Right renal pelvis (tissue), 4 donors: ENCODE measurements at places on chromosomes 6 and 20.

GRCh38 chr6:8441452-8441851, 6.1 kb upstream of the SLC35B3 start:
- no peak for DNase-seq

GRCh38 chr6:52208612-52209011, 22.4 kb downstream of the IL17A start:
- no peak for DNase-seq

DNA sequence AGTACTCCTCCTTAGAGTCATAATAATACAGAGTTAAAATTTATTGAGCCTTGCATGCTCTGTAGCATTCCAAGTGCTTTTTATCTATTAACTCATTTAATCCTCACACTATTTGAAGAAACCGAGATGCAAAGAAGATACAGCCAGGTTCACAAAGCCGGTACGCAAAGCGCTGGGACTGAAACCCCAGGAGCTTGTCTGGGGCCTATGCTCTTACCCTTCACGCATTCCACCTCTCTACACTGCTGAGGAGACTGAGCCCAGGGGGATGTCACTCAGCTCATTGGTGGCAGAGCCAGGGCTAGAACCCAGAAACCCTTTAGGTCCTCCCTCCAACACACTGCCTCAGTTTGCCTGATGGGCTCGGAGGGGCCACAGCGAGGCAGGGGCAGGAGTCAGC, 19.7 kb upstream of the MRPS18A start:
- DNase-seq = no peak

- DNase-seq = no peak
These were observed 251.9 kb downstream of the UST start for GRCh38 chr6:148998704-148999103.

DNA sequence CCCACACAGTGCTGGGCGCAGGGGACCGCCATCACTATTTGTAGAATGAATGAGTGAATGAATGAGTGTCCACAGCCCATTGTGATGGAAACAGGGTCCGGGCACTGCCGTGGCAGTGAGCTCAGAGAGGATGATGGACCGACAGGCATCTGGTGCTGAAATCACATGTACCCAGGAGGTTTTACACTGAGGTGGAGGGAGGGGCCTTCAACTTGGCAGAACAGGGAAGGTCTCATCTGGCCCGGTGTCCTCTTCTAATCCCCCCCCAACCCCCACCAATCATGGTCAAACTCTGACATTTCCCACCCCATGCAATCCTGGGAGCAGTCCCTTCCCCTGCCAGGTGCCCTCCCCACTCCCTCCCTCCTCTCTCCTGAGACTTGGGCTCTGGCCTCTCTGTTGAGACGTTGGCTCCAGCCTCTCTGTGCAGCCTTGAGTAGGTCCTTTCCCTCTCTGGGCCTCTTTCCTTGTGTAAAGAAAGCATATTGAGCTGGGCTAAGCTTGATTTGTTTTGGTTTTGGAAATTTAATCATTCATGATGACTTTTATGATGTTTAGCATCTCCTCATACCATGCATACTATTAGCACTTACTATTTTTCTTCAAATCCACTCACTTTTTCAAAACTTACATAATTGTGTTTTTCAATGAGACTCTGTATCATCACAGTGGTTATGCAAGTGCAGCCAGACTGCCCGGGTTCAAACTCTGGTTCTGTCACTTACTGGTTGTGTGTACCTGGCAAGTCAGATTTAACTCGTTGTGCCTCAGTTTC, 10.8 kb downstream of the KIAA1755 start:
- no peak for DNase-seq

DNA sequence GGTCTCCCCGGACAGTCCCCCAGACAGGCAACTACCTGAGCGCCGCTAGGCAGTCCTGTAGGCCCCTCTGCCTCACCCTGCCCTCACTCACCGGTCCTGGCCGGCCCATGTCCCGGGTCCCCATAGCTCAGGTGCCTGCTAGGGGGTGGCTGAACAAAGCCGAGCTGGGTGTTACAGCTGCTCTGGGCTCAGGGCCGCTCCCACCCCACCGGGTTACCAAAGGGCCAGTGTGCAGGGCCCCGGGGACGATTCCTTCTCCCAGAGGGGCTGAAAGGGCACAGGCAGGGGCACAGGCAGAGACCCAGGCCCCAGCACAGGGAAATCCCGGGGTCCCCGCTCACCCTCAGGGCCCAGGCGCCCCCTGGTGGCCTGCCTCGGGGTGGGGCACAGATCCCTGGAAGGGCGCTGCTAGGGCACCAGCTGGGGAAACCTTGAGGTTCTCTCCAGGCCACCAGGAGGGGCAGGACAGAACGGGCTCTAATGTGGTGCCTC, 118.4 kb downstream of the GRM4 start:
- DNase-seq = no peak

DNA sequence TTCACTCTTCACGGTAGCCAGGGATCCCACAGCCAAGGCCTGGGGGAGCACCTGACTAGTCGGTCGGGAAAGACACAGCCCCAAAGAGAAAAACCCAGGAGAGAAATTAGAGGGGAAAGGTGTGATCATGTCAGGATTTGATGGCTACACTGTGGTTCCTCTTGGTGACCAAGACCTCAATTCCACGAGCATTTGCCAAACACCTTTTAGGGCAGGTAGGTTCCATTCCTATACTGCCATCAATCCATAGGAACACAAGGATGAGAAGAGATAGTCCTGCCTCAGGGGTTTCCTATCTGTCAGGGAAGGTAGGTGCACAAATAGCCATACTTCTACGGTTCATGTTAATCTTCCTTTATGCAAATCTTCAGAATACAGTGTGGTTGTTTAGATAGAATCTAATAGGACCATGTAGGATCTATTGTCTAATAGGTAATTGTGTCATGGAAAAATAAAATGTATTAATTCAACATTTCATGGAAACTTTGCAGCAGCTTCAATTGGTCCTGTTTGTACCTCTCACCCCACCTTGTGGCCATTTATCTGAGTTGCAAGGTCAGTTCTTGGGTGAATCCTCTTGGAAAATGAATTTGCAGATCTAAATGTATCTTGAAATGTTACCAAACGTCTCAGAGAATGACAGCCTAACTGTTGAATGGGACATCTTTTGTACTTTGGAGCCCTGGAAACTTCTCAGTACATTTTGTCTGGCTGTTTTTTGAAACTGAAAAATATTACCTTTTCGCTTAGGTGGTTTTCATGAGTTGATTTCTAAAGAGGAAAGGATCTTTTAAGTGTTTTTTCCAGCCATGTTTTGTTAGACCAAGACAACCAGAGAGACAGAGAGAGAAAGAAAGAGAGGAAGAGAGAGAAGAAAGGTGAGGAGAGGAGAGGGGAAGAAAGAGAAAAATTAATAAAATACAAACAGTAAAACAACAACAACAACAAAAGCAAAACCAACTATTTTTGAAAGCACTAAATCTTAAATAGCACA, 33.7 kb upstream of the IYD start:
- DNase-seq = peak; percentile 38

DNA sequence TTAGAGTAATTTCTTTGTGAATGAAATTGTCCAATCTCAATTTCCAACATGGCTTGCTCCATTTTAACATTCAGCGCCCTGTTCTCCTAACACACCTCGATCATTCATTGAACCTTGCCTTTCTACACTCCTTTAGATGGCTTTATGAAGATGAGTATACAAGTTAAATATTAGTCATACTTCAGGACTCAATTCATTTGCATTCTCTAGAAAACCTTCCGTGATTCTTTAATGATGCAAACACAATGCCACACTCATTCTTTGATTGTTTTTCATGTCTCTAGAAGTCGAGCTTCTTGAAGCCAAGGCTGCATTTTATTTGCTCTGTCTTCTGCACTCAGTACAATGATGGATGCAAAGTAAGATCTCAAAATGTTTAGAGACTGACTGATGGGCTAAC, 641.2 kb downstream of the DOK5 start:
- DNase-seq = no peak

DNA sequence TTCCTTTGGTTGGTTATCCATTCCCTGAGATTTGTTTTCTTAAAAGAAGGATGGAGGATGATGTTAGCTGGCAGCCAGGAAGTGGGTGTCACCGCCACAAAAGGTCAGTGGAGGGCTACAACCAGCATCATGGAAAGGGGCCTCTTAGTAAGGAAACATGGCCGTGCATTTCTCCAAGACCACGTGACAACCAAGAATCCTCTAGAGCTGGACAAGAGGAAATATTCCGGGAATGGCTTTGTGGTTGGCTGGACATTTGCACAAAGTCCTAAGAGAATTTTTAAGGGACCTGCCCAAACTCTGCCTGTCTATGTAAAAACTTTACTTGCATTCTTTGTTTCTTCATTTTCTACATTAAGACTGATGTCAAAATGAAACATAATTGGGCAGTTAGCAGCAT, 399.9 kb upstream of the MARCKS start:
- no peak for DNase-seq

GRCh38 chr6:46490425-46491200, 636 bp downstream of the RCAN2 start:
- DNase-seq = no peak

DNA sequence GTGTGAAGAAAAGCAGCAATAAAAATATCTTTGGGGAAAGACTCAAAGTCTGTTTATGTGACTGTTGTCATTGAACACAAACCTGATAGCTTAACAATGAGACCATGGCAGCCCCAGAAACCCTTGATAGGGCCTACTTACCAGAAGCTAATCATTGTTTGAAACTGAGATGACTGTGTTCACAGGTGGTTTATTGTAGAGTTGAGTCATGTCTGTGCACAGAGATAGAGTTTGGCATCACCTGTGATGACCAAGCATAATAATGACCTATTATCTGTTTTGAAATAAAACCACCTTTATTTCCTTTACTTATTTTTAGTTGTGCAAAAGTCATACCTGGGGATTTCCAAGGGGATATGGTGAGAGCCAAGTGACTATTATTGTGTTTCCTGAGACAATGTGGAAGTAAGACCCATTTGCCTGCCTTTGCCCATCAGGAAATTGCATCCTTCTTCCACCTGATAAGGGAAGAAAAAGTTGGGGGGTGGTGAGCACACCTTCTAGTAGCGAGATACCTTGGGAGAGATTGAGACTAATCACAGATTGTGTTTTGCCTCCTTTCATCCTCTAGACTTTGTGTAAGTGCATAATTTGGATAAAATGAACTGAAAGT, 456.9 kb upstream of the JAG1 start:
- DNase-seq = no peak

- DNase-seq = no peak
These were observed 66.0 kb downstream of the RNF182 start for GRCh38 chr6:13990796-13991195.

DNA sequence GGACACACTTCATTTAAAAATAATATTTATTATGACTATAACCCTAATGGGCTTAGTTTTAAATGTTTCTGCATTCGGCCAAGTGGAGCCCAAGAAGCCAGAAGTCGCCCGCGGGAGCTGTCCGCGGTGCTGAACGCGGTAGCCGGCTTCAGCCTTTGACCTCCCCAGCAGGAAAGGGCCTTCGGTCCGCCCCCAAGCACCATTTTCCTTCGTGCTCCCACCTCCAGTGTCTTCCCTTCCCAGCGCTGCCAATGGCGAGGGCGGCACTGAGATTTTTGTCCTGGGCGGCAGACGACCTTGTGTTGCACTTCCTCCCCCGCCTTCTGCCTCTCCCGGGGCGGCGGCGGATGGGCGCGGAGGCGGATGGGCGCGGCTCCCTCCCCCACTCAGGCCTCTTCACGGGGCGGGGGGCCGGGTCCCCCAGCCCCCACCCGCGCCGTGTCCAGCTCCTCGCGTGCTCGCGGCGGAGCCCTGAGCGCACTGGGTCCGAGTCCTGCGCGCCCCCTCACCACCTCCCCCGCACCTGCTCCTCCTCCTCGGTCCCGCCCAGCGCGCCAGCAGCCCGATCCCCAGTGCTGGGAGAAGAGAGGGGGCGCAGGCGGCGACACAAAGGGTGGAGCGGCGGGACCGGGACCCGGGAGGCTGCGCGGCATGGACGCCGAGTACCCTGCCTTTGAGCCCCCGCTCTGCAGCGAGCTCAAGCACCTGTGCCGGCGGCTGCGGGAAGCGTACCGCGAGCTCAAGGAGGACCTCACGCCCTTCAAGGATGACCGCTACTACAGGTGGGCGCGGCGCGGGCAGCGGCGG, 23.6 kb upstream of the TMEM181 start:
- DNase-seq = peak; percentile 78

GRCh38 chr6:43800746-43801494, 30.9 kb downstream of the VEGFA start:
- DNase-seq = no peak

DNA sequence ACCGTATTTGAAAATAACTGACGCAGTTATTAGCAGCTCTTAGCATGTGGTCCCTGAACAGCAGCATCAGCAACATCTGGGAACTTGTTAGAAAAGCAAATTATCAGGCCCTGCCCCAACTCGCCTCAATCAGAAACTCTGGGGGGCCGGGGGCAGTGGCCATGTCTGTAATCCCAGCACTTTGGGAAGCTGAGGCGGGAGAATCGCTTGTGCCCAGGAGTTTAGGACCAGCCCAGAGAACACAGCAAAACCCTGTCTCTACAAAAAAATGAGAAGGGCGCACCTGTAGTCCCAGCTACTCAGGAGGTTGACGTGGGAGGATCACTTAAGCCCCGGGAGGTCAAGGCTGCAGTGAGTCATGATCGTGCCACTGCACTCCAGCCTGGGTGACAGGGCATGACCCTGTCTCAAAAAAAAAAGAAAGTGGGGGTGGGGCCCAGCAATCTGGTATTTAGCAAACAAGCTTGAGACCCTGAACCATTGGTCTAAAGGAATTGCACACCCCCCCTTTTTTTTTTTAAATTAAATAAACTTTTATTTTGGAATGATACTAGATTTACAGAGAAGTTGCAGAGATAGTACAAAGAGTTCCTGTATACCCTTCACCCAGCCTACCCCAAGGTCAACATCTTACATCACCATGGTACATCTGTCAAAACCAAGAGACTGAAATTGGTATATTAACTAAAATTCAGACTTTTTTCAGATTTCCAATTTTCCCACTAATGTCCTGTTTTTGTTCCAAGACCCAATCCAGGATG, 6.7 kb downstream of the SRXN1 start:
- DNase-seq = no peak

DNA sequence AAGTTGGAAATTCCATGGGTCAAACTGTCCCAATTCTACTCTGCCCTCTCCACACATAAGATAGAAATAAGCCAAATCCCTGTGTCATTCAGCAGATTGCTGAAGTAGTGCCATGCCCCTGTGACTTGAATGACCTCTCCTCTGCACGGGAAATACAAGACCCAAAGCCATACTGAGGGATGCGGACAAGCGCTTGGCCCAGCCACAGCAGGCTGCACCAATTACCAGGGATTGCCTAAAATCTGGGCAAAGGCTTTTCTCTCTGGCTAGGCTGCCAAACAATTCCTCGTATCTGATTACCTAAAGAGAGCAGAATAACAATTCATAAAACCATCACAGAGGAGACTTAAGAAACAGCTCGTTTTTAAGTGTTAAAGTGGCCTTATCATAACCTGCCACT, 421.8 kb upstream of the JARID2 start:
- DNase-seq = no peak

- DNase-seq = peak; percentile 98
These were observed at the start of gene MRPS18B for GRCh38 chr6:30617565-30618269. Gene MRPS18B, plus strand, starts transcription at chr6:30617840. Its CDS starts 26 bp downstream, at chr6:30617866.

GRCh38 chr20:21821358-21821757, 115.9 kb downstream of the PAX1 start:
- no peak for DNase-seq

DNA sequence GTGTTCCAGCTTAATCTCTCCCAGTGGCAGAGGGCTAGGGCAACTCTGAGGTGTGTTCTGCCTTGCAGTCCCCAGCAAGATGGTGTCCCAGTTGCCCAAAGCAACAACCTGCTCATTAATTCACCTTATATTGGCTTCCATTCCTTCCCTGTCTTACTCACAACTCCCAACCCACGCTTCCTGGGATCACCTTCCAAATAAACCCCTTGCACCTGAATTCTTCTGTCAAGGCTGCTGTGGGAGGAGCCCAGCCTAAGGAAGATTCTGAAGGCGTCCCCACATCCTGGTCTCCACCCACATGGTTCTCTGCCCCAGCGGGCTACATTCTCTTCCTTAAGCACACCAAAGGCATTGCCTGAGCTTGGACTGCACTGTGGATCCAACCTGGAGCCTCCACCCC, 116.6 kb upstream of the MAFB start:
- no peak for DNase-seq
